Muscle of arm (tissue), 14 donors: ENCODE measurements at places on chromosomes 5 and 9. TPM values are rescaled to one million over a fixed set of nuclear protein-coding genes. Genes with fewer than 3 reads are reported as not detected.

PCDHB3 gene
- polyA plus RNA-seq = 1.4 TPM

TGFBI gene
- polyA plus RNA-seq = 186 TPM

ZNF879 gene
- 4.6 TPM for polyA plus RNA-seq

DNA sequence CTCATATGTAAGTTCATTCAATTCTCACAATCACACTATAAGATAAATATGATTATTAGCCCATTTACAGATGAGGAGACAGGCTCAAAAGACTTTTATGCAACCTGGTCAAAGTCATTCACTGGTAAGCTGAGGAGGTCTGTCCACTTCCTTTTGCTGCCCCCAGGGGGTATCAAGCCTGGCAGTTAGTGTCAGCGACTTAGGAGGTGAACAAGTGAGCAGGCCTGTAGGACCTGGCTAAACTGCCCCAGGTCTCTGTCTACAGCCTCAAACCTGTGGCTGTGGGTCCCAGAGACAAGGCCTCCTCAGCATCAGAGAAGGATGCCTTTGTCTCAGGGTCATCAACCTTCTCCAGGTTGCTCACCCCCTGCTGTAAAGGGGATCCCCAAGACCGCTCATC is 10.4 kb downstream of the TGFBI start:
- DNase-seq = no peak

- no peak for DNase-seq
Observed at GRCh38 chr5:3339798-3340115, 255.9 kb upstream of the IRX1 start.

DNA sequence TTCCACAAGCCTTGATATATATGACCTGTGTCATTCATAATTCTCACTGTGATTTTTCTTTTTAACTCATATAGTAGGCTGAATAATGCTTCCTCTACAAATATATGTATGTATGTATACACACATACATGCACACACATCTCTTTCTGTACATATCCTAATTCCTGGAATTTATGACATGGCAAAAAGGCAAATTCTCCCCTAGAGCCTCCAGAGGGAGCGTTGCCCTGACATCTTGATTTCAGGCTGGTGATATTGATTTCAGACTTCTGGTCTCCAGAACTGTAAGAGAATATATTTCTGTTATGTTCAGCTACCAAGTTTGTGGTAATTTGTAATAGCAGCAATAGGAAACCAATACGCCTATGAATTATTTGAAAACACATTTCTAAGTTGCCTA is 166.6 kb upstream of the GAS1 start:
- no peak for DNase-seq

GRCh38 chr5:79800979-79801827 is 111.6 kb downstream of the CMYA5 start:
- DNase-seq = peak; percentile 30

DNA sequence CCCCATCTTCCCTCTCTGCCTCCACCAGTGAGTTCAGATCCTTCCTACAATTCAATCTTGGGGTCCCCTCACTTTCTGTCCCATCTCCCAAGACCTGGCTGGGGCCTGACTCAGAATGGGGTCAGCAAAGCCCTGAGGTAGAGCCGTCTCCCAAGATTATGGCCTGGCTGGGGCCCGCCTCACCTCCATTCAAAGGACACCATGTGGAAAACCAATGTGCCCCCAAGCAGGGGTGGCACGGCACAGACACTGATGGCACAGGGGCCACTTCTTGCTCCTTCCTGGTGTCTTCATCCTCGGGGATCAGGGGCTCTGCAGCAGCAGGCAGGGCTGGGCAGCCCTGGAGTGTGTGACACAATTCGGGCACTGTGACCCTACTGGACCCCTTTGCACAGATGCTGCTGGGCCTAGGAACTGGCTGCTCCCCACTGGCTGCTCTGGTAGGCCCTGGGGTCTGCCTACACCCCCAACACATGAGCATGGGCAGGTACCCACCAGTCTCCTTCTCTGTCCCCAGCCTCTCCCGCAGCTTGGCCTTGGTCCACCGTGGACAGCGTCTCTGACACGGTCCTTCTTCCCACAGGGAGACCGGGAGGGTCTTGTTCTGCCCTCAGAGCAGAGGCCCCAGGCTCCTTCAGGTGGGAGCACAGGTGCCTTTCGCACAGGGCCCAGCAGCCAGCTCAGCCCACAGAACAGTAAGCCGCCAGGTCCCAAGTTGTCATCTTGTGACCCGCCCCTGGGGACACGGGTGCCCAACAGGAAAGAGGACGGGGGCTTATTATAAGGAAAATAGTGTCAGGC is 89.5 kb downstream of the ADAMTS2 start:
- no peak for DNase-seq

GRCh38 chr5:147446523-147446922 is 63.3 kb downstream of the DPYSL3 start:
- peak; percentile 41 for DNase-seq

DNA sequence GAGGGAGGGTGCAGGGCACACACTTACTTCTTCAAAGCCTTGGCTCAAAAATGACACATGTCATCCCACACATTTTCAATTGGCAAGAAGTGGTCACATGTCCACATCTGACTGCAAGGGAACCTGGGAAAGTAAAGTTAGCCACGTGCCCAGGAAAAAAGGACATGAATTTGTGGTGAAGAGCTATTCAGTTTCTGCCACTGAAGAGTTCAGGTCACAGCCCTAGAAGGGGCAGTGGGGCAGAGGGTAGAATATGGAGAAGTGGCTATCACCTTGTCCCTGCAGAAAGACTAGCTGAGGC is 1.9 kb upstream of the RGS14 start:
- no peak for DNase-seq
